ENCODE measurements at places on chromosomes 4 and X.

DNA sequence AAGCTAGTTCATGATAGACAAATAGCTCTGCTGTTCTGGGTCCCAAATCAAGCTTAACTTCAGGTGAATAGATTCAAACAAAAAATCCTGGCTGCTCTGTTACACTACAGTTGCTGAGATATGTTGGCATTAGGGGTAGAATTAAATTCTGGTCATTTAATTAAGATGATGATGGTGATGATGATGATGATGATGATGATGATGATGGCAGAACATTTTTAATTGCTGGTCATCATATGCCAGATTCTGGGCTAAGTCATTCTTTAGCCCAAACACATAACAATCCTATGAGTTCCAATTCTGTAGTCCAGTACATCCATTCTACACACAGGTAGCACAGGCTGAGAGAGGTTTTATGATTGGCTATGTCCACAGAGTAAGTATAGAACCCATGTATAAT is 741.5 kb downstream of the STIM2 start:
- no peak for DNase-seq

DNA sequence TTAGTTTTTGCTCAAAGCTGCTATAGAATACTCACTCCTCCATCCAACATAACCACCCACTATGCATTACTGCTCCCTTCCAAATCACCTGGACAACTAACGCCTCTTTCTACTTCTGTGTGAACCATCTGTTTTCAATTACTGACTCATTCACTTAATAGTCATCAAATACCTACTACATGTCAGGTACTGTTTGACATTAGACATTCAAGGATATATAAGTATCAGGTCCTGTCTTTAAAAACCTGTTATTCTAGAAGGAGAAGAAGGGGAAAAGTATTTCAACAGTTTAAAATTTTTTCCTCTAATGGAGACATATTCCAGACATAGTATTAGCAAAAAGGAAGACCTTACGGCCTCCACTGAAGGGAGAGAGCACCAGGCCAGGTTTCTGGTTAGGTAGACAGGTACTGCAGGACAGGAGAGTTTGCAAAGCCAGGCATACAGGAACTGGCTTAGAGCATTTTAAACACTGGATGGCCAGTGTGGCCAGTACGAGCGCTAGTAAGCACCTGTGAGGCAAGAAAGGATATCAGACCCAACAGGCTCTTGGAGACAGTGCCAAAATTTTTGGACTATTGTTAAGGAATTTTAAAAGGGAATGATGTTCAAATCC is 39.0 kb downstream of the SH3RF1 start:
- DNase-seq, result no peak

DNA sequence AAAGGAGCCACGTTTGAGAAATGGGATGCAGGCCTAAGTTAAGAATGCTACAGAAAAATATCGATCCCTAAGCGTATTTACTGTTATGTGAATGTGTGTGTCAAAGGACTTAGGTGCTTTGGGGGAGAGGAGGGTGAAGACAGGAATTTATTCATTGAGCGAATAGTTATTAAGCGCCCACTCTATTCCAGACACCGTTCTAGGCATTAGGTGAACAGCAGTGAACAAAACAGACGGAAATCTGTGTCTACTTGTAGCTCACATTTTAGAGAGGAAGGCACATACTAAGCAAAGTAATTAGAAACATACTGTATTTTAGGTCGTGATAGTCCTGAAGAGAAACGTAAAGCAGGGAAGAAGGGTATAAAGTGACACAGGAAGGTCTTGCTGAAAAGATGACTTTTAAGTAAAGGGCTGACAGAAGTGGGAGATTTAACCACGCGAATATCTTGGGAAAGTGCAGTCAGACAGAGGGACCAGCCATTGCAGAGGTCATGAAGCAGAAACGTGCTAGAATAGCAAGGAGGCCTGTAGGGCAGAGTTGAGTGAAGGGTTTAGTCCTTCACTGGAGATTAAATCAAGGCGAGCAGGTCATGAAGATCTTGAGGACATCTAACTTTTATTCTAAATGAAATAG is 541 bp downstream of the AIMP1 start:
- peak; percentile 3 for DNase-seq

GRCh38 chr4:19051831-19052230 is 1030.3 kb upstream of the LCORL start:
- no peak for DNase-seq

GRCh38 chr4:152427981-152428380 is 107.9 kb downstream of the FBXW7 start:
- no peak for DNase-seq

- DNase-seq, result no peak
Observed at GRCh38 chr4:25889589-25890503, 24.2 kb upstream of the SMIM20 start.

- no peak for DNase-seq
Observed at GRCh38 chr4:87409420-87409939, 12.9 kb upstream of the NUDT9 start.

DNA sequence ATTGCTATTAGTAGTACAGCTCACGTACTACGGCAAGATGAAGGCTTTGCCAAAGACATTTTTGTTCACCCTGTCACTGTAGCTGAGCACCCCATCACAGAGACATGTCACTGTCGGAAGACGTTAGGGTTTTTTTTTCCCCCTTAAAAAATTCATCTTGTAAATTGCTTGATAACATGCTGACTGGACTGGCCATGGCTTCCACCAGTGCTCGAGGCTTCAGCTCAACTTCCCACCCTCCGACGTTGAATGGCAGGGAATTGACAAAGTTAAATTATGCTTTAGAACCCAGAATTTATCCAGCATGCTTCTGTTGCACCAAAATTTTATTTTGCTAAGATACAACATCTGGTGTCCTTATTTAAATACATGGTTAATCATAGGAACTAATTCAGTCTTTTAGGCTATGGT is 707 bp upstream of the OTUD4 start:
- no peak for DNase-seq

- no peak for DNase-seq
Observed at GRCh38 chr4:126018274-126018673, 703.5 kb downstream of the FAT4 start.
